ENCODE measurements at places on chromosomes 1 and 21.

GRCh38 chr1:230279583-230279945 lies 146.6 kb downstream of the PGBD5 start:
- DNase-seq = no peak

DNA sequence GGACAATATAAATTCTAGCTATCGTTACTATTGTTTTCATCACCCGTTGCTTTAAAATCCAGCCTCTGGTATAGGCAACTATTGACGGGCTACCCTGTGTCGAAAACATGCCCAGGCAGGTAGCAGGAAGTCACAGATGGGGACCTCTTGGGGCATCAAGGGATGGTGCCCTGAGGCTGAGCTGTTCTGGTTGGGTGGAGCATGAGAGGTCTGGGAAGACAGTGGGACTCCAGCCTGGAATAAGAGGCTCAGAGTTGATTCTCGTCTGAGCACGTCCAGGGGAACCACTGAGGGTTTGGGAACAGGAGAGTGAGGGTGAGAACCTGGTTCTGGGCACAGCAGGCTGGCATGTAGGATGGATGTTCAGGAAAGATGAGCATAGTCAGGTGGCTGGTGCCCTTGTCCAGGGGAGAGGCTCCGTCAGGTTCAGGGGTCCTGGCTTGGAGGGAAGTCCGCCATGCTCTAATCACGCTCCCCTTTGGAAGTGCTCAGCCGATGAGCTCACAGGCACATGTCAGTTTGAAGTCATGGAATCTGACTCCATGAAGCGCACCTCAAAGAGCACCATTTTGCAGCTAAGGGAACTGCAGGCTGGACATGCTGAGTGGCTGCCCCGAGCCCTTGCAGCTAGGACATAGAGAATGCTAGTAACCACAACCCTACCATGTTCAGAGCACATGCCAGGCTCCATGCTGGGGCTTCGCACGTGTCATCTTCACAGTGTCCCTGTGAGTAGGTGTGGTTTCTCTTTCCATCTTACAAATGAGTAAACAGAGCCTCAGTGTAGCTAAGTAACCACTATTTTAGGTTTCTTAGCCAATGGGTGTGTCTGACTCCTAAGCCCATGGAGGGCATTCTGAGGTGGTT lies 21.0 kb downstream of the PCSK9 start:
- no peak for DNase-seq

- DNase-seq = no peak
These were observed 46.2 kb upstream of the COX20 start for GRCh38 chr1:244789276-244789580.

DNA sequence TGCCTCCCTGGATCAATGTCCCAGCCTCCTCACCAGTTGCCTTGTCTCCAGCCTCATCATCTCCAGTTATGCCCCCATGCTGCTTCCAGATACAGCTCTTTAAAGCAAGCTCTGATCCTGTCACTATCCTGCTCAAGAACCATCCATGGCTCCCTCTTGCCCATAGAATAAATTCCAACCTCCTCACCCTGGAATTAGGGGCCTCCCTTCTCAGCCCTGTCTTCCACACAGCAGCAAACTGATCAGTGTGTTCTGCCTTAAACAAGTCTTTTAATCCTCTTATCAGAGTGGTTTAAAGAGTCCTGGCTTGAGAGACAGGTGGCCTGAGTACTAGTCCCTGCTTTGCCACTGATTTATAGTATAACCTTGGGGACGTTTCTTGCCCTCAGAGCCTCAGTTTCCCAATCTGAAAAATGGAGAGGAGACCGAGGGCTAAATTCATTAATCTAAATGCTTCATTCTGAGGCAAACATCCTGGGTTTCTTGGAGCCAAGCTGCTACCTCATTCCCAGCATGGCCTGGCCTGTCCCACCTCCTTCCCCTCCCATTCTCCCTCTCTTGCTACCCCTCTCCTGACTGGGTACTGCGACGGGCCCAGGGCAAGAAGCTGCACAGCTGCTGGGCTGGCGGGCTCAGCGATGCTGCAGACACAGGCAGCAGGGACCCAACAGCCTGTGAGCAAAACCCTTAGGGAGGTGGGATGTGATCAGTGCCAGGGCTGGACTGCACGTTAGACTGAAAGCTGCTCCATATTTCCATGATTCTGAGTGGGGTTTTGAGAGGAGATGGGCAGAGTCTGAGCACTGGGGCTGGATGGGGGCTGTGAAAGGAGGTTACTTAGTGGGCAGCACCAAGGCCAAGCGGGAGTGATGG lies 221.4 kb downstream of the PTPRU start:
- DNase-seq = no peak

DNA sequence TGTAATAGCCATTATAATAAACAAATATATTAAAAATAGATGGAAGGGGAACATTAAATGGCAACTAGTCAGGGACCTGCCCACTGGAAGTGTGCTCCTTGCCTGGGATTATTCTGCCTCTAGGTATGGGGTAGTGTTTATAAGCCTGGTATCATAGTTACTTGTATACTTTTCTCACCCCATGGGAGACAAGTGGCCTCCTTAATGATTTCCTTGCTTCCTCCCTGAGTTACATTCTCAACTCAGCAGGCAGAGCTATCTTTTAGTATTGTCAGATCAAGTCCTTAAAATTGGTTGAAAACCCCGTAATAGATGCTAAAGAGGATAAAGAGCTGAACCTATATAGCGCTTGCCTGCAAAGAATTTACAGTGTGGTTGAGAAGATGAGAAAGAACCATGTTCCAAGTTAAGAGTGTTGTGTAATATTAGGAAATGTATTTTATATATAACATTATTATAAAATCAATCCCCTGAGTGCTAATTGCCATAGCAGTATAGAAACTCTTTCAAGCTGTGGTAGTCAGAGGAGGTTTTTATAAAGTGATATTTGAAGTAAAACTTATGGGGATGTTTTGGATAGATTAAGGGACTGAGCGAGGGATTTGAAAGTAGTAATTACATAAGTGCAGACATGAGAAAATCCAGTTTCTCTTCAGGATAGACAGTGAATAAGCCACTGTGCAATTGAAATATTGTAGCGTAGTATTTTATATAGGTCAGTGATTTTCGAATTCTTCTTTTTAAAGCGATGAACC lies 106.5 kb downstream of the SPATA46 start:
- no peak for DNase-seq

GRCh38 chr1:174797398-174797797 lies 202.3 kb upstream of the CACYBP start:
- no peak for DNase-seq

DNA sequence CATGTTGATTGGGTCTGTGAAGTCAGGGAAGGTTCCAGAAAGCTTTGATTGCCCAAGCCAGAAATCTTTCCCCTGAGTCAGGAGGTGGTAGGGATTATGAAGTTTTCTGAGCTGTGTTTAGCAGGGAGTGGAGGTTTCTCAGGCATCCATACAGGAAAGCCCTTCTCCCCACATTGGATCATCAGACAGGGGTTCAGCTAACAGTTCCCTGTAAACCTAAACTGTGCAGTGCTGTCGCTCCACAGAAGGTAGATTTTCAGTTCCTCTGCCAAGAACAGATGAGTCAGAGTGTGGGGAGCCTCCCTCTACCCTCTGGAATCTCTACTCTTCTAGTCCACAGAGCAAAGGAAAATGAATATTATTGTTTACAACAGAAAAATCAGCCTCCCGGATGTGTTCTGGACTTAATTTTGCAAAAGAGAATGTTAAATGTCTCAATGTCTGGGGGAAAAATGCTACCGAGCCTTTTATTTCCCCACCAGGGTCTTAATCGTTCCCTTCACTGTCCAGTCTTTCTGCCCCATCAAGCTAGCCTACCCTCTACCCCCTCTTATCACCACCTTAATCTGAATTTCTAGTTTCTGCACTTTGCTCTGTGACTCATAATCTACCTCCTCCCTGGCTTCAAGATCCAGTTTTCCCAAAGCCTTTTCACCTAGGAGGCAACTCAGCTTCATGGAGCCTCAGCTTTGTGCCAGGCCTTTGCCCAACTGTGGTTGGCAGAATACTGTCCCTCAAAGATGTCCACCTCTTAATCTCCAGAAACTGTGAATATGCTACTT lies 355.6 kb downstream of the PRDM2 start:
- DNase-seq = no peak

DNA sequence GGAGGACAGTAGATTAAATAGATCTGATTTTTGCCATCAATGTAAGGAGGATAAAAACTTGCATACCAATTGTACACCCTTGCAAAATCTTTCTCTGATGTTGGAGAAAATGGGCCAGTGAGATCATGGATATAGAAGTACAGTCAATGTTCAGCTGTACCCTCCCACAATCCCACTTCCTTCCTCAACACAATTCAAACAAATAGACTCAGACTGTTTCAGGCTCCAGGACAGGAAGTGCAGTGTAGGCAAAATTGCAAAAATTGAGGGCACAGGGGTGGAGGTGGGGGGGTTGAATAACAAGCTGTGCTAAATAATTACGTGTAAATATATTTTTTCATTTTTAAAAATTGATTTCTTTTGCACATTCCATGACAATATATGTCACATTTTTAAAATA lies 3.9 kb upstream of the IFI44 start:
- peak; percentile 60 for DNase-seq

DNA sequence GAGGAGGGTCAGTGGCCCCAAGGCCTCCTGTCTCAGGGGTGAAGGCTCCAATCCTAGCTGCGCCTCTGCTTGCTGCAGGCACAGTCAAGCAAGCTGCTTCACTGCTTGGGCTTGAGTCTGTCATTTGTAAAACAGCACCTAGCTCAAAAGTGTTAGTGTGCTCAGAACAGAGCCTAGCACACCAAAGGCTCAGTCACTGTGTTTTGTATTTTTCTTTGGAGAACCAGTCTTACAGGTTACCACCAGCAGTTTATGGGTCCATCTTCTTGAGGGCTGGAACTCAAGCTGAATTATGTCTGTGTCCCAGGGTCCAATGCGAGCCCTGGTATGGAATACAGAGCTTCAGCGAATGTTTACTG lies 113.6 kb downstream of the DMRTB1 start:
- DNase-seq = no peak

DNA sequence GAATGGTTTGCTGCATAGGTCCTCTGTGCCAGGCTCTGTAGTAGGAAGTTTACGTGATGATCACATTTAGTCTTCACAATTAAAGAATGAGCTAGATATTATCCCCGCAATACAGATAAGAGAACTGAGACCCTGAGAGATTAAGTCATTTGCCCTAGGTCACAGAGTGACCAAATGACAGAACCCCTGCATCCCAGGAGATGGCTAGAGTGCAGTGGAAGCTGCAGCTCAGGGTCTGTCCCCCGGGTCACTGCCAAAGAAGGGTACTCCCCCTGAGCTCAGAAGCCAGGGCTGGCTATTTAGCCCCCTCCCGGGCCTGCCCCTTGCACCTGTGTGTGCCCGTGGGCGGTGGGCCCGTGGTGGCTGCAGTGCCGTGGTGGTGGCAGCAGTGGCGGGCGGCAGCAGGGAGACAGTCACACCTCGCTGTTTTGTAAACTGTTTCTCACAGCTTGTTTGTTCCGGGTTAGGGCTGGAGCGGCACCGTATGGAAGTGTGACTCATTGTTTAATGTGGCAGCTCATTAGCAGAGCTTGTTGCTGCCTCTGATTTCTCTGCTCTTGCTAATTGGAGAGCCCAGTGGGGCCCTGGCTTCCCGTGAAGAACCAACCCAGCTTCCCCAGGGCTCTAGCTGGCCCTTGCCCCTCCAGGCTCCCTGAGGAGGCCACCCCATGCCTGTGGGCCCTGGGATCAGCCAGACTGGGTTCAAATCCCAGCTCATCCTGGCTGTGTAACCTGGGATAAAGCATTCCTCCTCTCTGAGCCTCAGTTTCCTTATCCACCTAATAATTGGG lies 19.3 kb upstream of the FOXO6 start:
- peak; percentile 68 for DNase-seq

- DNase-seq = no peak
These were observed 79.7 kb upstream of the RUNX3 start for GRCh38 chr1:25009671-25010262.

DNA sequence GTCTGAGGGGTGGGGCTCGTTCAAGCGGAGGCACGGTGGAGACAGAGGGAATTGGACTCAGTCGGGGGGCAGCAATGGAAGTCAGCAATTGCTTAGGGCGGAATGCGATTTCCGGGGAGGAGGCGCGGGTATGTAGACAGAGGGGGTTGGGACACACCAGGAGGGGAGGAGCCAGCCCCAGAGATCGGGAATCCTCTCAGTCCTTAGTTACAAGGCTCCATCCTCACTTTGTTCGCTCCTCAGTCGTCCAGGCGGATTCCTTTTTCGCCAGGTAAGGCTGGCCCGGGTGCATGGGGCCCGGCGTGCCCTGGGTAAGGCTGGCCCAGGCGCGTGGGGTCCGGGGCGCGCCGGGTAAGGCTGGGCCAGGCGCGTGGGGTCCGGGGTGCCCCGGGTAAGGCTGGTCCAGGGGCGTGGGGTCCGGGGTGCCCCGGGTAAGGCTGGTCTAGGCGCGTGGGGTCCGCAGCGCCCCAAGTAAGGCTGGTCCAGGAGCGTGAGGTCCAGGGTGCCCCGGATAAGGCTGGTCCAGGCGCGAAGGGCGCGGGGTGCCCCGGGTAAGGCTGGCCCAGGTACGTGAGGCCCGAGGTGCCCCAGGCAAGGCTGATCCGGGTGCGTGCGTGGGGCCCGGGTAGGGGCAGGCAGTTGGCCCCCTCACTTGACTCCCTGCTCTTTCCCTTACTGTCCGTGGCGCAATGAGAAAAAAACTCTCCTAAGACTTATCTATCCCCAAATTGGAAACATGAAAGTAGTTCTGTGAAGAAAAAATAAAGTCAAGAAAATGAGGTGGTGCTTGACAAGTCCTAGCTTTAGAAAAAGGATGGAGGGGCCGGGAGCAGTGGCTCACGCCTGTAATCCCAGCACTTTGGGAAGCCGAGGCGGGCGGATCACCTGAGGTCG lies at the start of gene L1TD1:
TSS of gene L1TD1 (plus strand) at position 199 of the 894 bp plus-strand sequence. CDS start 11,780 bp downstream, outside the sequence.
- DNase-seq = no peak

DNA sequence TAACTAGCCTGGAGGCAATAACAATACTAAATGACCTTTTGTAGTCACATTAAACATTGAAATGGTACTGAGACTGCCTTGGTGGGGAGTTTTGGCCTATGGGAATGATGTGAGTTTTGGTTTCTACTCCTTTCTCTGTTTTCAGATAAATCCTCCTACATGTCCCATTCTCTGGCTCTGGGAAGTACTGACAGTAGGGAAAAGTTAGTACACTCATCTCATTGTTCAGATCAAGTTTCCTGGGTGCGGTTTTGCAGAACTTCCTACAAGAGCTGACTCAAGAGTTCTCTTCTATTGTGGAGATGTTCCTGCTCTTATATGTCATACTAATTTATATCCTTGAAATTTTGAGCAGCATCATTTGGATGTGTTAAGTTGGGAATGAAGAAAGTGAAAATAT lies 74.2 kb upstream of the MACF1 start:
- DNase-seq = peak; percentile 49

GRCh38 chr1:32240140-32240951 lies 6.7 kb upstream of the FAM167B start:
- peak; percentile 68 for DNase-seq

DNA sequence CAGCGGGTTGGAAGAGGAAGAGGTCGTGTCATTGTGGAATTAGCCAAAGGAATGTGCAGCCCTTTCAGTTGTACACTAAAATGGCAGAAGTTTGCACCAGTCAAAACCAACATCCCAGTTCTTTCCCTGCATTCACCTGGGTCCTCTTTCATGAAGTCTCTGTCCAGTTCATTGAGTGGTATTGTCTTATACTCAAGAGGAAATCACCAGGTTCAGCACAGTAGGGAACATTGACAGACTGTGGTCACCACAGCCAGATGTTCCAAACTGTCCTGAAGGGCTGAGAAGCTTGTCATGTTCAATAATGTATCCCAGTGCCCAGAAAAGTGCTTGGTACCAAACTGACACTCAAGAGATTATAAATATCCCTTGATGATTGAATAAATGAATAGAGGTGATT lies 131.6 kb downstream of the GLUL start:
- no peak for DNase-seq

- no peak for DNase-seq
These were observed 47.8 kb upstream of the PBX1 start for GRCh38 chr1:164511001-164511705.

GRCh38 chr1:180581635-180582039 lies 22.9 kb downstream of the OVAAL start:
- no peak for DNase-seq

GRCh38 chr1:151373196-151373595 lies 691 bp upstream of the SELENBP1 start:
- DNase-seq = no peak
